ENCODE measurements at places on chromosomes 6 and 20.

DNA sequence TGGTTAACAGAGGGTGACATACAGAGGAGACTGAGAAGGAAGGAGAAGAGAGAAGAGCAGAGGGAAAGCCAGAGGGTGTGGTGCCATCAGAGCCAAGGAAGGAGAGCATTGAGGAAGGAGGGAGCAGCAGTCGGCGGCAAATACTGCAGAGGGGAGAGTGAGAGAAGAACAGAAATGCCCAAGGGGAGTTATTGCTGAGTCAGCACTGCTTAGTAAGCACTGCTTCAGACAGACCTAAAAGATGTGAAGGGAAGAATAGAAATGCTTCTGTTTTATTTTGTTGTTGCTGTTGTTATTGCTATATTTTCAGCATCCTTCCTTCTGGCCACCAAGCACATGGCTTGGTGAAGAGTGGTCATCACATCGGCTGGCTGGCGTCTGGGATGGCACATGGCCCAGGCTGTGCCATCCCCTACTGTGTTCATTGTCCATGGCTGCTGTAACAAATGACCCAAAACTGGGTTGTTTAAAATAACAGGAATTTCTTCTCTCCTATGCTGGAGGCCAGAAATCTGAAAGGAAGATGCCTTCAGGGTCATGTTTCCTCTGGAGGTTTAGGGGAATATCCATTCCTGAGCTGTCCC lies 204.1 kb upstream of the CNR1 start:
- H3K27me3 ChIP-seq, result no peaks in the 10 kb centered on the region
- H3K4me3 ChIP-seq, result no peak overlapping the region
- no peak overlapping the region for H3K27ac ChIP-seq
- H3K4me1 ChIP-seq, result no peaks in the 10 kb centered on the region
- H3K36me3 ChIP-seq, result no peaks in the 10 kb centered on the region

DNA sequence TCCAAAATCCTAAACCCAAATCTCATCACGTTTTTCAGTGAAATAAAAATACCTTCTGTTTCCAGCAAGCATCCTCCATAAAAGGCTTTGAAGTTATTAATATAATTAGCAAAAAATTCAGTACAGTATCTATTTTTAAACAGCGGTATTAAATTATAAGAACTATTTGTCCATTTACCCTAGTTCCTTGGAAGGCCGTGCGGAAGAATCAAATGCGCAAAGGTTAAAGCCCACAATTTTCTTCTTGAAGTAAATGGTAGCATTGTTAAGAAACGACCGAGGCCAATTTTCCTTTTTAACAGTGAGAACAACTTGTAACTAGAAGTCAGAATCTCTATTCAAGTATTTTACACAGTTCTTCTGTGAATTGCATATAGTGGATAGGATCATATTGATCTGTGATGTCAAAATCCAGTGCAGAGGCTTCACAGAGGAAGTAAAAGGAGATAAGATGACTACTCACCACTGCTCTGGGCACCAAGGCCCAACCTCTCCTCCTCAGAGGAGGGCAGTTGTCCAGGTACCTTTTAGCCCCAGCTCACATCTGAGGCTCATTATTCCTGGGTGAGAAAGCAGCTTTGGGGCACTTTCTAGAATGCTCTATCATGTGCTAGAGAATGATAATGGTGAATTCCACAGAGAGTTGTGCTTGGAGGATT lies 36.3 kb downstream of the TNFAIP3 start:
- no peaks in the 10 kb centered on the region for H3K36me3 ChIP-seq
- no peaks in the 10 kb centered on the region for H3K4me1 ChIP-seq
- DNase-seq, result no peak

GRCh38 chr6:142518126-142518525 lies 216.3 kb downstream of the ADGRG6 start:
- no peak overlapping the region for H3K4me3 ChIP-seq
- no peaks in the 10 kb centered on the region for H3K4me1 ChIP-seq
- no peak overlapping the region for H3K27ac ChIP-seq

DNA sequence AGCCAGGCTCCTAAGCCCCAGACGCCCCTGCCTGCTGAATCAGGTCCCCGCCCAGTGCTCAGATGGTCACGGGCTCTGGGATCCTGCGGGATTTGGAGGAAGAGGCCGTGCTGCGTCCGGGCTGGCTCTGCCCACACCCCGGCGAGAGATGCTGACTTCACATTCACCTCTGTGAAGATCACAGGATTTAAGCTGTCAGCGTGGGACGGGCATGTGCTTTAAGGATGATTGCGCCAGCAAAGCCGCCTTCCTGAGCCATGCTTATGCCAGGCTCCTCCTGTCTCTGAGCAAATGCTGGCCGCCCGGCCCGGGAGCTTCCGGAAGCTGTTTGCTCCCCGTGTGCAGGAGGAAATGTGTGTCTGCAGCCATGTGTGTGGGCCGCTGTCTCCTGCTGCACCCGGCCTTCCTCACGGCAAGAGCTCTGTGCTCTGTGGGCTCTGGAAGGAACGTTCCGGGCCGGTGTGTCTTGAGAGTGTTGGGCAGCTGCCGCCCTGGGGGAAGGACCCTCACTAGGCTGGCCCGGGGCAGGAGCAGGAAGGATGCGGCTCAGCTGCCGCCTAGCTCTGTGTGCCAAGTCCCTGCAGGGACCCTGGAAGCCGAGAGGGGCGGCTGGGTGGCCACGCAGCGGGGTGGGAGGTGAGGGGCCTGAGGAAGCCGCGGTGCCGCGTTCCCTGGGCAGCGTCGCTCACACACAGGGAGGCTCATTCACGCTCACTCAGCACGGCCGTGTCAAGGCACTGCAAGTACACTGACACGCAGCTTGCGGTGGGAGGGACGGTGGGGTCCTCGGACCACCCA lies 19.0 kb upstream of the BHLHE23 start:
- H3K27ac ChIP-seq, result no peak overlapping the region
- H3K36me3 ChIP-seq, result no peaks in the 10 kb centered on the region
- no peak for DNase-seq
- peaks cover 5% of the 10 kb centered on the region for H3K4me1 ChIP-seq
- no peak overlapping the region for H3K4me3 ChIP-seq

GRCh38 chr20:63735859-63736718 lies at the start of gene LIME1:
TSS of gene LIME1 (plus strand) at chr20:63736664. CDS start at chr20:63737550, 886 bp downstream.
- no peaks in the 10 kb centered on the region for H3K27me3 ChIP-seq
- H3K4me1 ChIP-seq, result peaks cover 3% of the 10 kb centered on the region
- H3K27ac ChIP-seq, result no peak within 1 kb of the TSS
- H3K4me3 ChIP-seq, result no peak within 1 kb of the TSS

All from ovary (tissue), 10 donors.